Endodermal cell (in vitro differentiated cells): ENCODE measurements at places on chromosomes 12 and 14. TPM values are rescaled to one million over a fixed set of nuclear protein-coding genes. Genes with fewer than 3 reads are reported as not detected.

DNA sequence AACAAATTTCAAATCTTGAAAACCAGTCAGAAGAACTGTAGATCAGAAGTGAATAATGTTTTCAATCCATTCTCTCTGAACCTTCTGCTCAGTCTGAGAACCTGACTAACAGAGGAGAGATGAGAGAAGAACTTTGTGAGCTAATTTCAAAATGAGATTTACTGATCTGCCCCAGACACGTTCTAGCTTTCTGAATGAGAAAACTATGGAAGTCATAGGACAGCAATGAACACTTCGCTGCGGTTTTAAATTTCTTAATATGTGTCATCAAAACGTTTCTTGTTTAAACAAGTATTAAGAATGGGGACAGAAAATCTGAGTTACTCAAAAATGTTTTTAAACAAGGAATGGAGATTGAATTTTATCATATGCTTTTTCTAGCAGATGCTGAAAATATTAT lies 66.6 kb upstream of the FAR2 start:
- no peaks in the 10 kb centered on the region for H3K27me3 ChIP-seq
- H3K4me1 ChIP-seq, result no peaks in the 10 kb centered on the region
- H3K27ac ChIP-seq, result no peak overlapping the region
- no peaks in the 10 kb centered on the region for H3K36me3 ChIP-seq
- no peak overlapping the region for H3K4me3 ChIP-seq
- no peak for DNase-seq

GRCh38 chr12:101866615-101867373 lies 10.6 kb upstream of the DRAM1 start:
- no peak overlapping the region for H3K27ac ChIP-seq
- no peak for DNase-seq
- H3K4me1 ChIP-seq, result no peaks in the 10 kb centered on the region
- H3K36me3 ChIP-seq, result no peaks in the 10 kb centered on the region
- H3K27me3 ChIP-seq, result no peaks in the 10 kb centered on the region

Gene OR4K5
- total RNA-seq, result not detected in 3 replicates

- H3K4me1 ChIP-seq, result peaks cover 28% of the 10 kb centered on the region
- H3K4me3 ChIP-seq, result no peak overlapping the region
- H3K27me3 ChIP-seq, result no peaks in the 10 kb centered on the region
- H3K36me3 ChIP-seq, result no peaks in the 10 kb centered on the region
- DNase-seq, result peak; percentile 67
These were observed 42.8 kb downstream of the IRF2BPL start for GRCh38 chr14:76985540-76986230.

Gene OSBPL8
- 58.8 and 62.5 TPM in 2 replicates for total RNA-seq

Gene EPYC
- total RNA-seq, result not detected in 3 replicates

DNA sequence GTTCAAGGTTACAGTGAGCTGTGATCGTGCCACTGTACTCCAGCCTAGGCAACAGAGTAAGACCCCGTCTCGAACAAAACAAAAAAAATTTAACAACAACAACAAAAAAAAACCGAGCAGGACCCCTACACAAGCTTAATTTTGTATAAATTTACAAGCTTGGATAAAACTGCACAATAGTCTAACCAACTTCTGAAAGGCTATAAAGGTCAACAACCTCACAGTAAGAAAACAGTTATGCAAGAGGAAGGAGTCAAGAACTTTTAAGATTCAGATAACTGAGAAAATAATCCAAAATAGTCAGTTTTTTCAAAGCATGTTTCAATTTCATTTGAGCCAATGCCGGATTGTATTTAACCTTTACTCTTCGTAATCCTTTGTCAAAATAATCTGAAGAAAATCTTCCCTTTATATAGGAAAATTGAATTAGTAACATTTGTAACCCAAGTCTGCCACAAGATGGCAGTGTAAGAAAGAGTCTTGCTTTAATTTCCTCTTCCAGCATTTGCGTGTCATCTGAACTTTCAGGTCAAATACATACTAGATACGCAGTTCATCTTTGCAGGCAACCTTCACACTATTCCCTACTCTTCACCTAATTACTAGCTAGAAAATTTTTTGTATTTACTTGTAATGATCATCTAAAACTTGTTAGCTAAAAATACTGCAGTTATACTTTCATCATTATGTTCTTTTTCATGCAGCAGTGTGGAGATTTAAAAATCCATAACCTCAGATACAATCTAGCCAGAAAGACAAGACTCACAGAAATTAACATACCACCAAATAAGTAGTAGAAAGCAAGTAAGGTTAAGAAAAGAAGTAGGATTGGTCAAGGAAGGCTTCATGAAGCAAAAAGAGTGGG lies 5.8 kb downstream of the CCNB1IP1 start:
- H3K36me3 ChIP-seq, result peaks cover 64% of the 10 kb centered on the region
- DNase-seq, result no peak
- H3K4me3 ChIP-seq, result no peak overlapping the region
- no peak overlapping the region for H3K27ac ChIP-seq
- no peaks in the 10 kb centered on the region for H3K27me3 ChIP-seq
- H3K4me1 ChIP-seq, result no peaks in the 10 kb centered on the region

GRCh38 chr14:103277931-103278330 lies 56.1 kb upstream of the EIF5 start:
- H3K27me3 ChIP-seq, result peaks cover 47% of the 10 kb centered on the region
- peak; percentile 32 for DNase-seq
- no peaks in the 10 kb centered on the region for H3K36me3 ChIP-seq
- H3K4me3 ChIP-seq, result no peak overlapping the region
- no peak overlapping the region for H3K27ac ChIP-seq

GRCh38 chr12:93776581-93777018 lies 99.4 kb downstream of the CRADD start:
- H3K4me1 ChIP-seq, result no peaks in the 10 kb centered on the region
- DNase-seq, result no peak
- H3K27ac ChIP-seq, result no peak overlapping the region
- H3K27me3 ChIP-seq, result no peaks in the 10 kb centered on the region
- no peaks in the 10 kb centered on the region for H3K36me3 ChIP-seq
- H3K4me3 ChIP-seq, result no peak overlapping the region
